ENCODE measurements at places on chromosomes 3 and 15.

- no peak for DNase-seq
These were observed 1.4 kb downstream of the CACNA2D3 start for GRCh38 chr3:54123776-54124196.

DNA sequence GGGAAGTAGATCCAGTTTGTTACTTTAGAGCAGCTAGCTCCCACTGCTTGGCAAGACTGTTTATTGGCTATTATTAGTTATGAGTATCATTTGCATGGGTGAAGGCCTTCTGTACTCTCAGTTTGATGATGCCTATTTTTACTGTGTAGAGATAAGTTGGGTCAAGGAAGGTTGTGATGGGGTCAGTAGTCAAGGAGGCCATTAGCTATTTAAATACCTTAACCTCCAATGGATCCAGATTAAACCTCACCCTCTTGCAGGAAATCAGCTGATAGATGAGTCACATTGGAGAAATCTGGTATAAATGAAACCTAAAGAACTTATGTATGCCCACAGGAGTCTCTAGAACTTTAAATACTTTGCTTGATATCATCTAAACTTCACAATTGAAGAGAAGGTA is 45.0 kb downstream of the THBS1 start:
- DNase-seq = no peak

- no peak for DNase-seq
These were observed 8.1 kb downstream of the SNRPN start for GRCh38 chr15:24962880-24963279.

- no peak for DNase-seq
These were observed 336.0 kb upstream of the TRIM42 start for GRCh38 chr3:140341817-140342403.

- no peak for DNase-seq
These were observed 159.9 kb upstream of the PFN2 start for GRCh38 chr3:150130404-150131100.

- DNase-seq = no peak
These were observed 284.9 kb upstream of the TBL1XR1 start for GRCh38 chr3:177482048-177482691.

Data from stimulated activated CD8-positive, alpha-beta memory T cell treated with anti-CD3 and anti-CD28 coated beads, Interleukin-4, amount 100 ng/mL, for 24 hours (primary cell).